Astrocyte of the spinal cord (primary cell): ENCODE measurements at places on chromosomes 16 and 17.

GRCh38 chr17:64401244-64401860 is 10.7 kb upstream of the PECAM1 start:
- DNase-seq: no peak

DNA sequence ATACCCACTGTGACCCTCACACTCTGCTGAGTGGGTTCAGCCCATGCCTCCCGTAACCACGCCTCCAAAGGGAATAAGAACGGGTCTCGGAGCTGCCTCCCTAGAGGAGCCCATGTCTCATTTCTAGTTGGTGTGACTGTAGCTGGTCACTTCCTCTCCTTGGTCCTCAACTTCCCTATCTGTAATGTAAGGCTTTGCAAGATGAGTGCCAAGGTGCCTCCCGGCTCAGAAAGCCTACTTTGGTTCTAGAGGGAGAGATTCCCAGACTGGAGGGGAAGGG is 20.8 kb downstream of the C16orf74 start:
- no peak for DNase-seq

- no peak for DNase-seq
Measured at GRCh38 chr17:58755269-58755576, 431 bp upstream of the PPM1E start.

GRCh38 chr16:82452004-82452756 is 174.6 kb upstream of the CDH13 start:
- no peak for DNase-seq

DNA sequence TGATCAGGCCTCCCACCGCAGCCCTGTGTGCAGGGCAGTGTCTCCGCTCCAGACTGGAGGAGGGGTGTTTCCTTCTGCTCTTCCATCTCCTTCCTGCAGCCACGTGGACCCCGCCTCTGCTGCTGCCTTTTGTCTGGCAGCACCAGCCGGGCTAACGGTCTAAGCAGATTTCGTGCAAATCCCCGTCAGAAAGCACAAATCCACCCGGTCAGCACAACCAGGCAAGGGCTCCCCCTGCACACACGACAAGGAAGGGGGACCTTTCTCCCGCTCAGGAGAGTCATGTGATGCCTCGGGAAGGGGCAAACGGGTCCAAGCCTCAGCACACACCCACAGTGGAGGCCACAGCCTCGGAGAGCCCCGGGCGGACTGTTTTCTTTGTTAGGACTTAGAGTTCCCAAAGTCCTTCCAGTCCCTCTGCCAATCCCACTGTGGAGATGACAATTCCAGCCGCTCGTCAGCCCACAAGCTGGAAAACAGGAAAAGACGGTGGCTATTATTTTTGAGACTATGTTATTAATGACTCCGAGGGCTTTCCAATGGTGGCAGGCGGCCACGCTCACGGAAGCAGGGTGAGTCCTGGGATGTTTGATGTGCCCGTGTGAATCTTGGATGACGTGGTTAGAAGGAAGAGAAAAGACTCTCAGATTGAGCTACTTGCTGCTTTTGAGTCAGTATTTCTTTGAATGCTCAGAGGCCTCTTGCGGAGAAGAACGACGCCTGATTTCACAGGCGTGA is 22.5 kb upstream of the MEAK7 start:
- DNase-seq: peak; percentile 62

DNA sequence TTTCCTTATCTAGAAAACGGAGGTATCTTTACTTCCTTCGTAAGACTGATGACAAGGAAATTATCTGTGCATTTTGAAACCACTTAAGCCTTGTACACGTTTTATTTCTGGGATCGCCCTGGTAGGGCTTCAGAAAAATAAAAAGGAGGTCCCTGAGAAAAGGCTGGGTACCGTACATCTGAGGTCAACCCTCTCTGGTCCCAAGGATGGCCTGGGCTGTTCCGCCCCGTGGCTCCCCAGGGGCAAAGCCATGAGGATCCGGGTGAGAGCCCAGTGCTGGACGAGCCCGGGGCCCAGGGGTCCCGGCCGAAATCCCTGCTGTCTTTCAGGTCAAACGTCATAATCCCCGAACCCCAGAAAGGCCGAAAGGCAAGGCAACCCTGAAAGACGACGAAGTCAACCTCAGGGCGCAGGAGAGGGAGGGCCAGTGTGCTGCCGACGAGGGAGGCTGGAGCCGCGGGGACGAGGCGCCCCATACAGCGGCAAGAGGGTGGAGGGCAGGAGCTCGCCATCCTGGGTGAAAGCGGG is 656 bp upstream of the FUS start:
- no peak for DNase-seq

DNA sequence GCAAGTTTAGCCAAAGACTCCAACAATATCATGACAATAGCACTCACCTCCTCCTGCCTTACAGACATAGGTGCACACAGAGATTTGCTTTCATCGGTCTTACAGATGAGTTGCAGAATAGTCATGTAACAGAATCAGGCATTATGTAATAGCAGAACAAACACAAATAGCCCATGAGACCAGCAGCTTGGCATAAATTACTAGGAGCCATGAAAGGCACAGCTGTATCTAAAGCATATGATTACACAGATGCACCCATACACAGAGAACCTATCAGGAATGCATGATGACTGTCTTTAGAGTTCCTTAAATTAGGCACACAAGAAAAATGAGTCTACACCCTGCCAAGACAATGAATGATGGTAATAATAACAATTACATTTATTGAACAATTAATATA is 342.0 kb upstream of the XYLT1 start:
- DNase-seq: no peak

DNA sequence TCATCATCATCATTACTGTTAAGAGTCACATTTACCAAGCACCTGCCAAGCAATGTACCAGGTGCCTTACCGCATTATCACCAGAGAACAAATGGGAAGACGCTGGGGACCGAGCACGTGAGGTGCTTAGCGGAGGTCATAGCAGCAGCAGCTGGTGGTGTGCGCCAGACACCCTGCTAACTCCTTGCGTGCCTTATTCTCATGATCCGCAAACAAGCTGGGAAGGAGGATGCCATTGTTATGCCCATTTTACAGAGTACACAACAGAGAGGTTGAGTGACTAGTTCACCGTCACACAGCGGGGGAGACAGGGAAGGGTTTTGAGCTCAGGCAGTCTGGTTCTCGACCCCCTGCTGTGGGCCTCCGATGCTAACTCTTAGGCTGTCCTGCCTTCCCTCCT is 7.3 kb downstream of the ATP2A3 start:
- no peak for DNase-seq

- no peak for DNase-seq
Measured at GRCh38 chr16:629833-630248, 944 bp upstream of the WFIKKN1 start.

- no peak for DNase-seq
Measured at GRCh38 chr16:66491716-66492064, 58.2 kb downstream of the TK2 start.
